Colonic mucosa (tissue), 4 donors: ENCODE measurements at places on chromosomes 7 and 10. TPM values are rescaled to one million over a fixed set of nuclear protein-coding genes. Genes with fewer than 3 reads are reported as not detected.

- no peak for DNase-seq
Measured at GRCh38 chr7:11970132-11970531, 138.1 kb upstream of the THSD7A start.

DNA sequence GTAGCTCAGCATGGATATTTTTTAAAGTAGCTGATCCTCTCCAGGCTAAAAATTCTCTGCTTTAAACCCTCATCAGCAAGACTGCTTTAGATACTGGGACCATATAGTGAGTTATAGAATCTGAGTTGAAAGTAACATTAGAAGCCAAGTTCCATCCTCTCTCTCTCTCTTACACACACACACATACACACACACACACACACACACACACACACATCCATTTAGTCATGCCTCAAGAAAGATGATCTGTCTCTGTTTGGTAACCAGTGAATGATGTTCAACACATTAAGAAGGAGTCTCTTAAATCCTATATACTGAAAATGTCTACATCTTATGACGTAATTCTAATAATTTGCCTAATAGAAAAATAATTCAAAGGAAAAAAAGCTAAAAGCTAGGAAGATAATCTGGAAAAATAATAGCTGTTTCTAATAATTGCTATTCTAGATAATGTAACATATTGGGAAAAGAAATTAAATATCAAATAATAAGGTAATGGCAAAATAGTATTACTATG, 16.9 kb upstream of the ATP6V0A4 start:
- no peak for DNase-seq

DNA sequence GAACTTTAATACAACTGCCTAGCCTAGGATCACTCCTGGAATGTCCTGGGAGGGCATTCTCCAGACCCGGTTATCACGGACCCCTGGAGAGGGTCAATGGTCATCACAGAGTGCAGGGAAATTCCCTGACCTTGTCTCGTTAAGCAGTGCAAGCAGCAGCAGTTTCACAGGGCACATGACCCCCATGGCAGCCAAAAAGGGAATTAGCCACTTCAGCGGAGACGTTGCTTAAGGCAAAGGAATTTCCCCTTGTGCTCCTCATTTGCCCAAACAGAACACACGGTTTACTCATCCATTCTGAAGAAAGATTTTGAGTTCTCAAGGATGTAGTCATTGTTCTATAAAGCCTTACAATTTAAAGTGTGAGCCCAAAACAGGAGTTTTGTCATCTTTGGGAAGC, 260.3 kb downstream of the SNX13 start:
- DNase-seq = peak; percentile 44

DNA sequence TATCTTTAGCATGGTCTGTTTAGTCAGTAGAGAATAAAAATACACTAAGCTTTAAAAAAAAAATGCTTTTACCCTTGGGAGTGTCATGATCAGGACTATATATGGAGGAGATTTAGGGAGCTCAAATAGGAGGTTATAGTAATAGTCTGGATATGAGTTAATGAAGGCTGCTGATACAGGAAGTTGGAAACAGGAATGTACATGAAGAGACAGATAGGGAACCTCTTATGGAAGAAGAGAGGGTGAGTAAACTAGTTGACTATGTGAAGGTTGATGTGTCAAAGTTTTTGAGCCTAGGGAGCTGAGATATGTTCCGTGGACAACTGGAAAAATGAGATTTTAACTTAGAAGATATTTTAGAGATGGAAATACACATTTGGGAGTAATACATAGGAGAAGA, 472.0 kb upstream of the FZD8 start:
- no peak for DNase-seq

GRCh38 chr7:55100544-55101327, 81.9 kb downstream of the EGFR start:
- peak; percentile 43 for DNase-seq

- DNase-seq = no peak
Measured at GRCh38 chr10:87734987-87735827, 75.5 kb downstream of the PAPSS2 start.

DNA sequence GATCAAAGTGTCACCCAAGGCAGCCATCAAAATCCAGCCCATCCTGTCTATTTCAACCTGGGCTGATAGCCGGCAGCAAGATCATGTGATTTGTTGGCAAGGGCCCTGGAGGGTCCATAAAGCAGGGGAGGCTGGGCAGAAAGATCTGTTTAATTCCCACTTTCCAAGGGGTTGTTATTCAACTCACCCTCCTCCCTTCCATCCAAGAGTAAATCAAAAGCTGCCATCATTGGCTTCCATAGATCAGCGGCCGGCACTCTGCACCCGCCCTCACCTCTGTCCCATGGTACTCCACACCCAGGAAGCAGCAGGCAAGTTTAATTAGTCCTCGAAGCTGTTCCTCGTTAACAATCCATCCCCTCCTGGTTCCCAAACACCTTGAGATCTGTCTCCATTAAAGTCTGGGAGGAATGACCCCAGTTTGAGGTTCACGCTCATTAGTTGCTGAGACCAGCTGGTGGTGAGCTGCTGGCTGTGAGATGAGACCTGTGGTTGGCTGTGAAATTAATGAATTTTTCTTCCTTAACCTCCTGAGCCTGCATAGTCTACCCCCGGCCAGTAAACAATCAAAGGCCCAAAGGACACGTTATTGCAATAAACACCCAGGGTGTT, 120.6 kb upstream of the CHST15 start:
- DNase-seq = no peak

- DNase-seq = peak; percentile 86
Measured at GRCh38 chr10:117175901-117176534, 21.3 kb upstream of the KCNK18 start.

- DNase-seq = no peak
Measured at GRCh38 chr10:93383562-93383981, 98.6 kb downstream of the MYOF start.

The CTAGE8 gene
- total RNA-seq = 6.4 TPM
